ENCODE measurements at places on chromosomes 7 and 10. TPM values are rescaled to one million over a fixed set of nuclear protein-coding genes. Genes with fewer than 3 reads are reported as not detected.

DNA sequence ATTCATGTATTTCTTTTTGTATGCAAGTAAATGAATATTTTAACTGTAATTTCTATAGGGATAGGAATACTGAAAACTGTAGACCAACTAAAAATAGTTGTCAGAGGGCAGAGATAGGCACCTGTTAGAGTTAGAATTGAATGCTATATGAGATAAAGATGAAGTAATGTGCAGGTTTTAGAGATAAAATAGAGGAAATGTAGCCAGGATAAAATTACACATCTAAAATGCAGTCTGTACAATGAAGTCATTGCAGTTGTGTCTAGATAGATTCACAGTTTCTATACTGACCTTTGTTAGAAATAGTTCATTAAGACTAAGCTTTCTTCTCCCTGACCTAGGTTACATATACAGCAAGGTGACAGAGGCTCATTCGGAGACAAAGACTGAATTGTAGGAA is 46.2 kb downstream of the SMNDC1 start:
- no peak for DNase-seq

DNA sequence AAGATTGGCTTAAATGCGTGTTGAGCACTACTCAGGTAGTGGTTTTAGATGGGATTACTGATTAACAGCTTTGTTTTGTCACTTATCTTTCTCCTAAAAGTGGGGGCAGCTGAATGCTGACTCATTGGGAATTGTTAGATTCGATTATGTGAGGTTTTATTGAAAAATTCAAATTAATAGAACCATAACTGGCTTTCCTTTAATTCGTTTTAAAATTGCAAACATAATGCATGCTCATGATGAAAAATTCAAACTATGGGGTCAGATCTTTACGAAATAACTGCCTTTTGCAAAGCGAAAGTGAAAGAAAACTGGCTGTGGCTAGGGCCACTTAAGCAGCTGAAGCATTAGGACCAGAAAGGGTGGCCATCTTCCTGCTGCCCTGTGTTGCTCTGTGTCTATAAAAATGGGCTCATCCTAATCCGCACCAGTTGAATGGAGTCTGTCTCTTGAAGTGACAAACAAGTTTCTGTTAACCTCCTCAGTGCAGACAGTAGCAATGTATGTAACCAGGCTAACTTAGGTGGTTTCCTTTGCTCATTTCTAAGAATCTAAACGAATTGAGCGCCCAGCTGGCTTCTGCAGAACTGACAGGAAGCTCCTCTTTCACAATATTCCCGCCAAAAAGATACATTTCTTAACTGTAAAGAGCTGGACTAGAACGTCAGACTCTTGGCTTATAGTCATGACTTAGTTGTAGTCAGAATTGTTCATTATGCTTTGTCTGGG is 27.8 kb downstream of the DENND10 start:
- DNase-seq: peak; percentile 36

The PDCD11 gene
- 34.5 TPM for polyA plus RNA-seq

GRCh38 chr7:33883671-33883965 is 21.7 kb upstream of the BMPER start:
- DNase-seq: no peak

The RAB11FIP2 gene
- 15.7 TPM for polyA plus RNA-seq

DNA sequence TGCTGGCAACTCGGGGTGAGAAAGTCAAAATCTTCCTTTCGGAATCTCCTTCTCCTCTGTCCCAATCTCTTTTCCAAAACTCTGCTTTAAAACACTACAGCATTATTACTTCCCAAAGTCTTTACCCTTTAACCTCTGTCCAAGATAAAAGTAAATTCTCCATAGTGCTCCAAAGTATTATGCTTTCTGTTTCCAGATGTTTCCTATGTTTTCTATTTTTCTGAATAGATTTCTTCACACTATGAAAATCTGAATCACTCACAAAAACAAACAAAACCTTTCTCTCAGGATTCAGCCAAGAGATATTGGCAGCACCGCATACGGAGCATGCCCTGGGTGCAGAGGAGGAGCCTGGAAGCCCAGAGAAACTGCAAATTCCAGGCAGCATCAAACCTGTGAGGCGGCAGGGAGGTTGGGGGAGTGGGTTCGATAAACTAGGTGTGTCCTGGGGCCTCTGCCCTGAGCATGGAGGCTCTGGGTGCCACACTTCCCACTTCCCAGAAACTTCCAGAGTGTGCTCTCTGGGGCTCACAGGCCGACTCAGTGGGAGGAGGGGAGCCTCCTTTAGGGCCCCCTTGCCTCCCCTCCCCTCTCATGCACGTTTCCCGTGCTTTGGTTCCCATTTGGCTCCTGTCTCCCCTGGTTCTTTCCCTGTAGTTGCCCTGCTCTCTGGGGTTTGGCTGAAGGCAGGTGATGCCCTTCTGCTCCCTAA is 35.6 kb downstream of the VIPR2 start:
- no peak for DNase-seq

GRCh38 chr10:132328738-132329137 is 3.3 kb upstream of the LRRC27 start:
- no peak for DNase-seq

DNA sequence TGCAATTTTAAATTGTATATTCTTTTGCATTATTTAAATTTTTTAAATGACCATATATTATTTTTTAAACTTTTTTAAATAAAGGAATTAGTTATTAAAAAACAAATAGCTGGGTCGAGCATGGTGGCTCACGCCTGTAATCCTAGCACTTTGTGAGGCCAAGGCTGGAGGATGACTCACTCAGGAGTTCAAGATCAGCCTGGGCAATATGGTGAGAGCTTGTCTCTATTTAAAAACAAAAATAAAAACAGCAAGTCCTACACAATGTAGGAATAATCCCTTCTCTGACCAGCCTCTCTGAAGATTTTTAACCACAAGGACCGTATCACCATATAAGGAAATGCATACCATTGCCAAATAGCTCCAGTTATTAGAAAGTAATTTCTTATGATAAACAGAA is 19.6 kb downstream of the NOC3L start:
- DNase-seq: no peak

DNA sequence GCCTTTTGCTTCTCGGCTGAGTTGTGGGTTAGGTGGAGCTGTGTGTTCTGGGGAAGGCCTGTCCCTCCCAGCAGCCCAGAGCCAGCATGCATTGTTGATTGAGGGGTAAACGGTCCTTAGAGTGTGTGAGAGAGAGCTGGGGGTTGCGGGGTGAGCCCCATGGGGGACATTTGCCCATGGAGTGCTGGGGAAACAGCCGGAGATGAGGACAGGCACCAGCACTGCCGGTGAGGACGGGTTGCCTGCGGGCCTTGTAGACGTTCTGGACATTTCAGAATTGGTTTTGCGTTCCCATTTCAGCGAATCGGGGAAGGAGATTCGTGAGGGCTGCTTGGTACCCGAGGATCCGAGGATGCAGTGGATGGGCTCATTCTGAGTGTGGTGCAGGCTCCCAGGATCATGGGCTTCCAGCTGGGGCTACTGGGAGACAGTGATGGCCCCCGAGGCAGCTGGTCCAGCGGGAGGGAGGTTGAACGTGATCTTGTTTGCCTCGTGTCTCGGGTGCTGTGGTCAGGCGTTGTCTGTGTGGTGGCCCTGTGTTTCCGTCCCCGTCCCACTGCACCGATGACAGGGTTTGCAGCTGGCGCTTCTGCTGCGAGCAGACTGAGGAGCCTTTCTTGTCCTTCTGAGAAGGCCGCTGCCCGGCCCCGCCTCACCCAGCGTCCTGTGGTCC is 113.9 kb downstream of the CYTH3 start:
- no peak for DNase-seq

DNA sequence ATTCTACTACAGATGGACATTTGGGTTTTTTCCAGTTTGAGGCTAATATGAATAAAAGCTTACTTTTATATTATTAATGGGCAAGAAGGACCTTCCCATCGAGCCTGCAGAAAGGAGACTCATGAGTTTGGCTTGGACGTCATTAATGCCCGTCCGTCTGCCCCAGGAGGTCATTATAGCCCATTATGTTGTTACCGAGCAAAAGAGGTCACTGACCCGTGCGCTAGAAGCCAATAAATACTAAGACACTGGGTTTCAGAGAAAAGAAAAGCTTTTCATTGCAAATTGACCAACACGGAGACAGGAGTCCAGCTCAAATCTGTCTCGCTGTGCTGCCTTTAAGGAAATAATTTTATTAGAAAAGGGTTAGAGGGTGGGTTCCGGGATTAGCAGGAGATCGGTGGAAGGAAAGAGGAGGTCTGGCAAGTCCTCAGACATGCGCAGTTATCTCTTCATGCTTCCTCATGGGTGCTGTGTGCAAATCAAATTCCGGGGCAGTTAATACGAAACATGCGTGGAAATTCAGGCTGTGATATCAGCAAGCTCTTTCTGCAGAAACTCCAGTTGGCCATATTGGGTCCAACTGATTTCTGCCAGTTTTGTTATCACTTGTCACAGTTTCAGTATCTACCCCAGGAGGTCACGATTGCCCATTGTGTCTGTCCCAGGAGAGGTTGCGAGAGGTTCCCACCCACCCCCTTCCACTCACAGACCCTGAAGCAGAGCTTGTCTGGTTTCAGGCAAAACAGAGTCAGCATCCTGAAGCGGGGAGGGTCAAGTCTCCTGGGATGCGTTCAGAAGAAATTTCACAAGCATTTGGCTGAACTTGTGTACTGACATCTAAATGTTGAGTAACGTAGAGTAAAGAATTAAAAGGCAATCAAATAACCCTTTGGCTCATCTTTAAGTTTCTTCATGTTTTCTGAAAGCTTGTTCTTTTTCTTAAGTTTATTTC is 1.1 kb upstream of the GALNTL5 start:
- peak; percentile 65 for DNase-seq

The ANKRD30A gene
- polyA plus RNA-seq: not detected

The BICC1 gene
- 43.9 TPM for polyA plus RNA-seq

DNA sequence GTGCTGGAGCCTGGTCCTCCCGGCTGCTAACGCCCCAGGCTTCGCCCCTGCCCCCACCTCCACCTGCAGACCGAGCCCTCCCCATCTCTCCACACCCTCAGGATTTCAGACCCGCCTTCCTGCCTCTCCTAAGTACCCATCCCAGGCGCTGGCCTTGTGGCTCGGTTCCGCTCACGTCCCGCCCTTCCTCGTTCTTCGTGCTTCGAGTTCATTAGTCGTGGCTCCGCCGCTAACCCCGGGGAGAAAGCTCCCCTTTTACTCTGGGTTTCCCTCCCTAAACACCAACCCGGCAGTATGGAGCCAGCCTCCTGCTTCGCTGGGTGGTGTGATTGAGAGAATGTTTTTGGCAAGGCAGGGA is 11.2 kb downstream of the EMX2 start:
- DNase-seq: no peak

- DNase-seq: no peak
These were observed 47.9 kb downstream of the TBATA start for GRCh38 chr10:70737250-70737649.

GRCh38 chr7:99379043-99379577 is 4.6 kb downstream of the ARPC1B start:
- peak; percentile 25 for DNase-seq

The CALHM3 gene
- polyA plus RNA-seq: not detected

The ACBD7 gene
- polyA plus RNA-seq: 6.9 TPM

DNA sequence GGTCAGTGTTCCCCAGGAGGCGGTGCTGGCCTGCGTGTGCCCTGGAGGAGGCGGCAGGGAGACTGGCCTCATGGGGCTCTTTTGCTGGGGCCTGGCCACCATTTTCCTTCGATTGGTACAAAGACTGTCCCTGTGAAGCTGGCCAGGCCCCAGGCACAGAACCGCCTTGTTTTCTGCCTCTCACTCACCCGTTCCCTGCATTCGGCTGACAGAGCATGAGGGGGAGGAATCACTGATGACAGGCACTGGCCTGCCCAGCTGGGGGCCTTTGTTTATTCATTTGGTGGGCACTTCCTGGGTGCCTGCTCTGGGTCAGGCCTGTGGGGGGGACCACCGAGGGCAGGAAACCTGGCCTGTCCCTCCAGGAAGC is 139.2 kb downstream of the FAM53B start:
- DNase-seq: no peak

DNA sequence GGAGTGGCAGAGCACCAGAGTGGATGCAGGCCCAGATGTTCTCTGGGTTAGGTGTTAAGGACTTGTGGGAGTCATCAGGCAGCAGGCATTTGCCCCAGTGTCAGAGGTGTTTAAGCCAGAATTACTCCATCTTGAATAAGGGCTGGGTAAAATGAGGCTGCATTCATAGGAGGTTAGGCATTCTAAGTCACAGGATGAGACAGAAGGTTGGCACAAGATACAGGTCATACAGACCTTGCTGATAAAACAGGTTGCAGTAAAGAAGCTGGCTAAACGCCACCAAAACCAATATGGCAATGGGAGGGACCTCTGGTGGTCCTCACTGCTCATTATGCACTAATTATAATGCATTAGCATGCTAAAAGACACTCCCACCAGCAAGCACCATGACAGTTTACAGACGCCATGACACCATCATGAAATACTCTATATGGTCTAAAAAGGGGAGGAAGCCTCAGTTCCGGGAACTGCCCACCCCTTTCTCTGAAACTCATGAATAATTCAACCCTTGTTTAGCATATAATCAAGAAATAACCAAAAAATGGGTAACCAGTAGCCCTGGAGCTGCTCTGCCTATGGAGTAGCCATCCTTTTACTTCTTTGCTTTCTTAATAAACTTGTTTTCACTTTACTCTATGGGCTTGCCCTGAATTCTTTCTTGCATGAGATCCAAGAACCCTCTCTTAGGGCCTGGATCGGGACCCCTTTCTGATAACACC is 882 bp upstream of the LRRC61 start:
- DNase-seq: no peak

DNA sequence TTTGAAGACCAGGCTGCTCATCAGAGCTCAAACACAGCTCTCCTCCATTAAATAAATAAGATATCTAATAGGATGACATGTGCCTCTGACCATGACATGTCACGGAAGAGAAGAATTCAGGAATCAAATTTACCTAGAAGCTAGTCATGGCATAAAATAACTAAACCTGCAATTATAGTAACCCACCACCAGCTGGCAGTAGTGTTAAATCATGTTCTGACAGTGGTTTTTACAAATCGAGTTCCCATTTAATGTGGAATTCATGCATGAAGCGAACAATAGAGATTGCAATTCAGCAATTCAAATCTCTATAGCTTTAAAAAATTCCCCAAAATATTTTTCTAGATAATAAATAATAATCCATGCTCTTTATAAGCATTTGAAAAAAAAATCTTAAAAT is 74.6 kb upstream of the IKZF1 start:
- no peak for DNase-seq

GRCh38 chr10:91582153-91582554 is 50.7 kb downstream of the PPP1R3C start:
- DNase-seq: no peak

GRCh38 chr10:14144451-14144850 is 186.3 kb downstream of the FRMD4A start:
- DNase-seq: no peak

DNA sequence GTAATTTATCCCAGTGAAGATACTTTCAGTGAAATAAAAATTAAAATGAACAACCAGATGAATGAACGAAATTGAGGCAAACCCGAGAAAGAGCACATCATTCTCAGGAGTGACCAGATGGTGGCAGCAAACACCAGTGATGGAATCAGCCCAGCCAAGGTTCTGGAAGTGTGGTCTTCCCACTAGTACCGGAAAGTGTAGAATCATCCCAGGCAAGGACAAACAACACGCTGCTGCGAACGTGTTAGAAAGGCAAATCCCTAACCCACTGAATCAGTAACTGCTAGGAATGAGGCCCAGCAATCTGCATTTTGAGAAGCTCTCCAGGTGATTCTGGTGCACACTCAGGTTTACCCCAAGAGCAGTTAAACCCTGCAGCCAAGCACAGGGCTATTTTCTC is 15.5 kb upstream of the SLC18A3 start:
- peak; percentile 42 for DNase-seq

- DNase-seq: no peak
These were observed 1297.5 kb upstream of the SORCS1 start for GRCh38 chr10:108462005-108462404.

All from right lung (tissue), 10 donors.